ENCODE measurements at places on chromosomes 3 and 15. TPM values are rescaled to one million over a fixed set of nuclear protein-coding genes. Genes with fewer than 3 reads are reported as not detected.

DNA sequence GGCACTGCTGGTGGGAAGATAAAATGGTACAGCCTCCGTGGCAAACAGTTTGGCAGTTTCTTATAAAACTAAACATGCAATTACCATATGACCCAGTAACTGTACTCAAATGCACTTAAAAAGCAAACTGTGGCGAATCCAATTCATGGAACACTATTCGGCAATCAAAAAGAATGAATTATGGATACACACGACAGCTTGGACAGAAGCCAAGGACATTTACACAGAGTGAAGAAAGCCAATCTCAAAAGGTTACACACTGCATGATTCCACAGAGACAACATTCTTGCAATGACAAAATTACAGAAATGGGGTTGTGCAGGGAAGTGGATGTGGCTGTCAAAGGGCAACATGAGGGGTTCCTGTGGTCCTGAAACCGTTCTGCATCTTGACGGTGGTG is 122.1 kb upstream of the IQSEC1 start:
- no peak overlapping the region for H3K4me3 ChIP-seq
- no peaks in the 10 kb centered on the region for H3K36me3 ChIP-seq
- H3K27ac ChIP-seq, result no peak overlapping the region
- no peak for DNase-seq
- peaks cover 24% of the 10 kb centered on the region for H3K4me1 ChIP-seq

DNA sequence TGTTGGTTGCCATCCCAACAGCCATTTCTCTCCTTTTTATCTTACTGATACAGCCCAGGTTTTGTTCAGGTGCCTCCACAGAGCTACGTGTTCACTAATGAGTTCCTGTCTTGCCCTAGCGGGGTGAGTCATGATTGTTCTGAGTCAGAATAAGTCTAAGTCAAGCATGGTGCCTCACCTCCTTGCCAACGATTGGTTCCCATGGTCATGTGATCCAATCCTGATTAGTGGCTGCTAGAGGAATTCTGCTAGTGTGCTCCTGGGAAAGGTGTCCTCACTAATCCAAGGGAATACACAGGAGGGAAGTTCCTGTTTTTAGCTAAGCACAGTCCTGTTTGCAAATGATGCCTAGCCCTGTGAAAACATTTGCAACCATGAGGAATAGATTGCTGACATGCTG is 99.8 kb downstream of the NSUN3 start:
- no peak overlapping the region for H3K4me3 ChIP-seq
- no peaks in the 10 kb centered on the region for H3K27me3 ChIP-seq
- no peak overlapping the region for H3K27ac ChIP-seq
- no peaks in the 10 kb centered on the region for H3K4me1 ChIP-seq

GRCh38 chr15:69663982-69664381 is 211.4 kb downstream of the RPLP1 start:
- H3K27ac ChIP-seq, result no peak overlapping the region
- no peak for DNase-seq
- no peak overlapping the region for H3K4me3 ChIP-seq
- H3K36me3 ChIP-seq, result no peaks in the 10 kb centered on the region

- H3K4me1 ChIP-seq, result no peaks in the 10 kb centered on the region
- no peak for DNase-seq
- no peak overlapping the region for H3K4me3 ChIP-seq
- H3K27ac ChIP-seq, result no peak overlapping the region
Measured at GRCh38 chr3:126873416-126873815, 109.5 kb upstream of the PLXNA1 start.

GRCh38 chr3:10888518-10889090 is 72.6 kb downstream of the SLC6A11 start:
- no peaks in the 10 kb centered on the region for H3K36me3 ChIP-seq
- H3K4me3 ChIP-seq, result no peak overlapping the region
- H3K27me3 ChIP-seq, result peaks cover 6% of the 10 kb centered on the region
- H3K27ac ChIP-seq, result no peak overlapping the region
- H3K4me1 ChIP-seq, result no peaks in the 10 kb centered on the region
- DNase-seq, result no peak

Gene GOLGA6L25
- not detected for total RNA-seq
